Activated CD8-positive, alpha-beta memory T cell treated with anti-CD3 and anti-CD28 coated beads, Interleukin-2, amount 50 U/mL, for 48 hours (primary cell): ENCODE measurements at places on chromosomes 2 and 18.

DNA sequence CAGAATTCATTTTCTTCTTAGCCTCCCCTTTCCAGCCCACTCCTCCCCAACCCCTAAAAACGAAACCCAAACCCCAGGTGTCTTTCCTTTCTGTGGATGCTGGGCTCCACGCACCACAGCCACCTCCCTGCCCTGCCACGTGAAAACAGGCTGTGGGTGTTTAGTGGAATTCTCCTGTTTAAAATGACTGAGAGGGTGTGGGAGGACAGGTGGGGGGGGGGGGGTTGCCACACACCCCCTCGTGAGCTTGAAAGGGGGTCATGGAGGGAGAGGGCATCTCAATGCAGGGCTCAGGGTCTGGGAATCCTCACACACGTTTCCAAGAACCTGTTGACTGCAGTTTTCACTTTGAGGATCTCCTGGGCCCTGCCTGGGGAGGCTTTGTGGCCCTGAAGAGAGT is 110.3 kb downstream of the FAM210A start:
- DNase-seq: no peak

- DNase-seq: no peak
Observed at GRCh38 chr18:58336605-58337004, 292.3 kb downstream of the ALPK2 start.

GRCh38 chr2:103739921-103740320 is 978.1 kb downstream of the TMEM182 start:
- no peak for DNase-seq

- DNase-seq: no peak
Observed at GRCh38 chr2:205139822-205140463, 542.4 kb upstream of the NRP2 start.

DNA sequence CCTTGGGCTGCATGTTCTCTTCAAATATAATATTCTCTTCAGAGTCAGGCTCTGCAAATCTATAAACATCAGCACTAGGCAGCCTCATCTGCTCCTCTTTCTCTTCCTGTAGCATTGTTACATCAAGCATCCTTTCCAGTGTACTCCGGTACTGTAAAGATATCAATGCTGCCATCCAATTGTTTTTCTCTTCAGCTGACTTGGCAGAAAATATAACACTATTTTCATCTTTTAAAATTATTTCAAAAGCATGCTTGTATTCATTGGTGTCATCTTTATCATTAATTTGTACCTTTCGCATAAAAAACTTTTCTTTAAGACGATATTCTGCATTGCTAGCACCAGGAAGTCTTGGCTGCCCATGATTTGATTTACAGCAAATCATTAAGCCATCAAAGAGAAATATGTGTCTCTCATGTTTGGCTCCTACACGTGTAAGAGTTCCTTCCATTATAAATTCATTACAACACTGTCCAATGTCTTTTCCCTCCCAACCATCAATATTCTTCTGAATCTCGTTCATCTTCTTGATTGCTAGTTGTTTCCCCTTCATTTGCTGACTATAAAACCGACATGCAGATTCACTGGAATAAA is 98.1 kb downstream of the SOS1 start:
- DNase-seq: no peak

GRCh38 chr2:105428387-105429018 is 29.7 kb upstream of the FHL2 start:
- DNase-seq: no peak

GRCh38 chr18:62118328-62118727 is 68.5 kb downstream of the PIGN start:
- DNase-seq: no peak

- no peak for DNase-seq
Observed at GRCh38 chr2:138713504-138713903, 66.7 kb downstream of the NXPH2 start.

DNA sequence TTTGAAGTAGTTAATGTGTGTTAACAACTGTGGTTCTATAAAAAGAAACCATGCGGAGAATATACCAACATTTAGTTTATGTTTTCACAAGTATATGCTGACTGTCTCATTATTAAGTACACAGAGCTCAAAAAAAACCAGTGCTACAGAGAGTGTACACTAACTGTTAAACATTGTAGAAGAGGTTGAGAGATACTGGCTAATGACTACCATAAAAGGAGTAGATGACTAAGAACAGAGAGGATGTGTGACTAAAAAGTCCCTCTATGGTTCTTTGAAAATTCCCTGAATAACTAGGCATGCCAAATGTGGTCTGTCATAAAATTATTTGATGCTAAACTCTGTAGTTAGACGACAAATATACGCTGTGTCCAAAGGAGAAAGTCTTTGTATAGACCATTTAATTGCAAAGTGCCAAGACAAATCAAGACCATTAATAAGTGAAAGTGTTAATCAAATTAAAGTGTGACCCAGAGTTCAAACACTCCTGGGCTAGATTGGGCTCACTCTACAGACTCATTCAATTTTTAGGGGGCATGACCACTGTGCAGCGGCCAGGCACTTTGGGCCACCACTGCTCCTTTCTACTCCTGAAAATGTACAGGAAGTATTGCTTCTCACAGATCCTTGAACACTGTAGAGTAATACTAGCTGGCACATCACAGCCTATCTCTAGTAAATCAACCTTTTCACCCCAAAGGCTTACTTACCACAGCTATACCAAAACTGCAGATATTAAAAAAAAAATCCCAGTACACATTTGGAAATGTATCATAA is 45.1 kb upstream of the SERTAD2 start:
- DNase-seq: no peak

DNA sequence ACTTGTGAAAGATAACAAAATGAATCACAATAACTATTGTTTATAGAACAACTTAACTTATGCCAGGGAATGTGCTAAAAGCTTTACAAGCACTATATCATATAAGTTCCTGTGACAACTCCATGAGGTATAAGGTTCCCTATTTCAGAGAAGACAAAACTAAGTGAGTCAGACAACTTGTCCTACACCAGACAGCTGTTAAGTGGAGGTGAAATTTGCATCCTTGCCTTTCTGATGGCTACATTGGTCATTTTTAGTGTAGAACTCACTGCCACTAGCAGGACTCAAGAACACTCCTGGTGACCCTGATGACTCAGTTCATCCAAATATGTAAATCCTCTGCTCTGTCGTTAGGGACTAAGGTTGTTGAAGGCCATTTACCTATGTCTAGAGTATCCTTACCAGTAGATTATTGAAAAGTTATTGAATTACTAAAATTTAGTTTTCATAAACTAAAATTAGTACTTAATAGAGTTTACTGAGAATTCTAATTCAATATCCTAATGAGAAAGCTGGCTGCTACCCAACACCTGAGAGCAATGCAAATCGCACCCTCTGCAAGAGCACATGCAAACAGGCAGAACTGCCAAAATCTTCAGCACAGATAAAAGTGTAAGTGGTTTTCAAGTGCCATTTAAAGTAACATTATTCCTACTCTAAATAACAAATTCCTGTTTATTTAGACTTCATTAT is 636.2 kb downstream of the NRXN1 start:
- DNase-seq: no peak

- no peak for DNase-seq
Observed at GRCh38 chr18:12585218-12585617, 72.7 kb downstream of the SPIRE1 start.

GRCh38 chr2:102520009-102520408 is 47.0 kb downstream of the SLC9A4 start:
- DNase-seq: no peak

GRCh38 chr18:39359636-39360035 is 1794.0 kb upstream of the CELF4 start:
- no peak for DNase-seq

DNA sequence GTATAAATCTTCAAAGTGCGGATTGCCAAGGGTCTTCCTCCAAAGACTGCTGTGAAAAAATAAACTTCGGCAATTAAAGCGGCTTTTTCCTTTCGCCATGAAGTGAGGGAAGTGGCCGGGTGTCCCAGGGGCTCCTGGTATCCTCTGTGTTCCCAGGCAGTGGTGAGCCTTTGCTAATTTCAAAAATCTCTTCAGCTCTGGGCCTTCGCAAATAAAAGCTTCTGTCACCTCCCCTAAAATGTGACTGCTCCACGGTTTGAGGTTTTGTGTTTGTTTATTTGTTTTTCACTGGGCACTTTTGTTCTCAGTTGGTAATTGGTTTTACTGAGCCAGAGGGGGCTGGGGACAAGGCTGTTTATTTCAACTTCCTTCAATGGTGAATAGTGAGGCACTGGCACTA is 270.1 kb upstream of the POU3F3 start:
- no peak for DNase-seq

DNA sequence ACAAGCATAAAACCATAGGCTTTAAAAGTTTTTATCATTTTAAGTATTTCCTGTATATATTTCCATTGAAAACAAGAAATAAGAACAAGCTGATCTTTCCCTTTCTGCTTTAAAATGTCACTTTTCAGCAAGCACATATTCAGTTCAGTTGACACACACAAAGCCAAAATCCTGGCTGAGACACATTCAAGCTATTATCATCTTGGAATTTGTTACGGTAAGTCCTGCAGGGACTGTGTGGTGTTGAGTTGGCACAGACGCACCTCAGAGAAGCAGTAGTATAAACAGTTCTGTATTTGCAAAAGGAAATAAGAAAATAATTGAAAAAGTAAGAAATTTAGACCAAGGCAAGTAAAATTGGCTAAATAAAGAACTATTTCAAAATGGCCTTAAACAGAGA is 10.4 kb upstream of the DAW1 start:
- no peak for DNase-seq

- DNase-seq: no peak
Observed at GRCh38 chr2:60979231-60979630, 38.3 kb upstream of the PEX13 start.

DNA sequence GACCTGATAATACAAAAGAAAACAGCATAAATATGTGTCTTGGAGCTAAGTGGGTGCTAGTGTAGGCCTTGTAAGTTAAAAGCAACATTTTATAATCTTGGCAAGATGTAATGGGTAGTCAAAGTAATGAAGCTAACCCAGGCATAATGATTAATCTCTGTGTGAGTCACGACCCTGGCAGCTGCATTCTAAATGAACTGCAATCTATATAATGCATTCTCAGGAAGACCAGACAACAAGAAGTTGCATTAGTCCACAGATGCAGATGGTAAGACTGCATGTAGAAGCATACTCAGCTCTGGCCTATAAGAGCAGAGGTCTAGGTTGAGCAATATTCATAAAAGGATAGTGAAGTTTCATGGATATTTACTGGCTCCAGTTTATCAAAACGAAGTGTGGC is 85.6 kb upstream of the ETAA1 start:
- no peak for DNase-seq

GRCh38 chr2:47270421-47270820 is 115.3 kb upstream of the STPG4 start:
- DNase-seq: no peak

GRCh38 chr2:178208336-178208735 is 14.0 kb downstream of the OSBPL6 start:
- DNase-seq: no peak

- no peak for DNase-seq
Observed at GRCh38 chr2:20282916-20283592, 58.1 kb upstream of the SDC1 start.

DNA sequence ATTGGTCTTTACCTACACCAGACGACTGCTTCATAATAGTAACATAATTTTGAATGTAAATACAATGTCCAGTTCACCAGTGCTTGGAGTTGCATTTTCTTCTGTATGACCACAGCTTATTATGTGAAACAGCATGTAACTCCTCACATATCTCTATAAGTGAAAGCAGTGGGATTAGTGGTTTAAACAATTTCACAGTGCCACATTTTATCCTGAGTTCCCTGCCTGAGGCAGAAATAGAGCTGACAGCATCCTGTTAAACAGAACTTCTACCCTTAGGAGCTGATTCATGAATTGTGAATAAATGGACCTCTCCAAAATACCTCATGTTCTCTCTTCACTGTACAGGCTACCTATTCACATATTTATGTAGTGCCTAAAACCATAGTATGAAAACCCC is 542.3 kb upstream of the VWC2L start:
- DNase-seq: no peak

- DNase-seq: no peak
Observed at GRCh38 chr2:176206136-176206535, 17.7 kb downstream of the HOXD1 start.

DNA sequence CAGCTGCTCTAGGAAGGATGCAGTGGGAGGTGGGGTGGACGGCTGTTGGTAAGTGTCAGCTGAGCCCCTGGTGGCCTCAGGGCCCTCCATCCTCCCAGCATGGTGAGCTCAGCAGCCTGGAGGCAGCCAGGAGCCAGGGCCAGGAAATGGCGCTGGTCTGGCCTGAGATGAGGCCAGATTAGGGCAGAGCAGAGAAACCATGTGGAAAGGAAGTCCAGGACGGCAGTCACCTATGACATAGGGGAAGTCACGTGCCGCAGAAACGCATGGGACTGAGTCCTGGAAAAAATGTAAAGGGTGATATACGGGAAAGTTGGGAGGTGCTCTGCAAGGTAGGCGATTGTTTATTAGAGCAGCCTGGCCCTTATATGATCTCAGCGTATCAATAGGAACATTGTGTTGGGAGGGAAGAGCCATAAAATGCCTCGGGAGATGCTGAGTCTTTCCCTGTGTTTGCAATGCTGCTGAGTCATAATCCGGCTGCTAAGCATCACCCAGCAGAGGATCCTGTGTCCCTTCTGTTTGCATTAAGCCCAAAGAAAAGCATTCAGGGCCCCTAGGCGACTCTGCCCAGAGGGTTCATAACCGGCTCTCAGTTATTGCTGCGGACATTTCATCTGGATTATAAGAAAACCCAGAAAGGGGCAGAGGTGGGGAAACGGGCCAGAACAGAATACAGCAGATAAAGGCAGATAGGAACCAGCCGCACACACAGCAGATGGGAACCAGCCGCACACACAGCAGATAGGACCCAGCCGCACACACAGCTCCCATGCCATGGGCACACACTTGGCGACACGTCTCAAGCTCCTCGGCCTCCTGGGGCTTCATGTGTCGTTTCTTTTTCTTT is 30.3 kb upstream of the B3GNT7 start:
- DNase-seq: no peak

DNA sequence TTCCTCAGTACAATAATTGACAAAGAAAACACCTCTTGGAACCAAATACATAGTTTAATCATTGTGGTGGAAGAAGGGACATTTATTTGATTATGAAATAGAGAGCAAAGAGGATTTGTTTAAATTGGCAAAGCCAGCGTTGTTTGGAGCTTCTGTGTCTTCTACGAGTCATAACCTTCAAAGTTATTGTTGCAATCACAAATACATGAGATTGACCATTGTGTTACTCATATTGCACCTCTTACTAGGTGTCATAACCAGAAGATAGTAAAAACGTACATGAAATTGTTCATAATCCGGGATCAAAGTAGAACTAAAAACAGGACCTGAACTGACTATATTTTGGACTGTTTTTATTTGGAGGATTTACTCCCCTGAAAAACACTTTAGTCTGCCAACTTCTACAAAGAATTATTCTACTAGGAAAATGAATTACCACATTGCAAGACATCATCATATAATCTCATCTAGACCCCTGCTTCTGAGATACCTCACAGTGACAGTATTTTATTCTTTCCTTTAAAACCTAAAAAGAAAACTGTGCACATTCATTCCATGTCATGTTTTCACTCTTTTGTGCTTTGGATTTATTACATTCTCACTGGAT is 151.7 kb upstream of the KLF7 start:
- no peak for DNase-seq
